ENCODE measurements at places on chromosomes 4 and X. TPM values are rescaled to one million over a fixed set of nuclear protein-coding genes. Genes with fewer than 3 reads are reported as not detected.

Gene FAM184B
- 0.11 TPM for total RNA-seq

Gene CDX4
- total RNA-seq = not detected

DNA sequence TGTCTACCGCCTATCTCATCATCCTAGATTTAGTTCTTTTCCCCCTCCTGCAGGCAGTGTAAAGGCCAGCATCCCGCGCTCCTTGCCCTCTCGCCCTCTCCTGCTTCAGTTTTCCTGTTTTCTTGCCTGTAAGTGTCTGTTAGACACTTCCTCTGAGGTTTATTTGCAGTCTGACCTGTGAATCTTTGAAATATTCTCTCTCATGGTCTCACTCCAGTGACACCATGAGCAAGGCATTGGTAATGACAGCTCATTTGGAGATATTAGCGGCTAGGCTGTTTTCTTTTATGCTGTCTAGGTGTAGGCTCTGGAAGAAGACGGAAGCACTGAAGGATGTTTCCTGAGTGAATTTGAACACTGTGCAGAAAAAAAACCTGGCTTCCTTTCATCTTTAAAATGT, 179.6 kb downstream of the KDR start:
- DNase-seq = no peak

GRCh38 chrX:117835034-117835433, 281.6 kb downstream of the KLHL13 start:
- no peak for DNase-seq

DNA sequence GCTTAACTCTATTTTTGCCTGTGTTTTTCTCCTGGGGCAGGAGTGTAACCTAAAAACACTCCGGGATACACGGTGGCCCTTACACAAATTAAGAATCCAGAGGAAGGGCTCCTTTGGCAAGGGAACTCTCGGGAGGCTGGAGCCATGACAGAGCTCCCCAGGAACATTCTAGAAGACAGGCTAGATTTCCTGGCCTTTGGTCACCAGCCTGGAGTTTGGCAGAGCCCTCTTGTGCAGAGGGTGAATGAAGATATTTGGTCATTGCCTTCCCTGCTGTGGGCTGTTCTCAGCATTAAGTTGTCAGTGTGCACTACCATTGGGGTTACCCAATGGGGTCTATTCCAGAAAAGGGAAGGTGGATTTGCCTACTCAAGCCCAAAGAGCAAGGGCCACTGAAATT, 53.8 kb upstream of the LNX1 start:
- DNase-seq = no peak

DNA sequence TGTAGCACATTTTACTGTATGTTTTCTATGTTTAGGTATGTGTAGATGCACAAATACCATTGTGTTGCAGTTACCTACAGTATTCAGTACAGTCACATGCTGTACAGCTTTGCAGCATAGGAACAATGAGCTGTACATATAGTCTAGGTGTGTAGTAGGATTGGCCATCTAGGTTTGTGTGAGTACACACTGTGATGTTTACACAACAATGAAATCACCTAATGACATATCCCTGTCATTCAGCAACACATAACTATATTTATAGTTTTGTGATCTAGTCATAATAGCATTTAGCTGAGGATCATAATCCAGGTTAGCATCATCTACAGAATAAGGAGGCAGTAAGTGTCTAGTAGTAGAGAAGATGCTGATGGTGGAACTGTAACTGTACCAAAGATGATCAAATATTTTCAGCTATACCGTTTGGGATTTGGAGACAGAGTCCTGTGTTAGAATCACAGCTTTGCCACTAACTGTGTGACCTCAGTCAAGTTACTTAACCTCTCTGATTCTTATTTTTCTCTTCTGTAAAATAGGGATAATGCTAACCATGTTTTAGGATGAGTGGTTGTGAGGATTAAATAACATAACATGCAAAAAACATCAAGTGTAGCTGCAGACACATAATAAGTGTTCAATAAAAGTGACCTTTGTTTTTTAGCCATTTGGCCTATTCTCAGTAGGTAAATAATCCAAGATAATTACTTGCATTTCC, 73.3 kb downstream of the LIMCH1 start:
- no peak for DNase-seq

DNA sequence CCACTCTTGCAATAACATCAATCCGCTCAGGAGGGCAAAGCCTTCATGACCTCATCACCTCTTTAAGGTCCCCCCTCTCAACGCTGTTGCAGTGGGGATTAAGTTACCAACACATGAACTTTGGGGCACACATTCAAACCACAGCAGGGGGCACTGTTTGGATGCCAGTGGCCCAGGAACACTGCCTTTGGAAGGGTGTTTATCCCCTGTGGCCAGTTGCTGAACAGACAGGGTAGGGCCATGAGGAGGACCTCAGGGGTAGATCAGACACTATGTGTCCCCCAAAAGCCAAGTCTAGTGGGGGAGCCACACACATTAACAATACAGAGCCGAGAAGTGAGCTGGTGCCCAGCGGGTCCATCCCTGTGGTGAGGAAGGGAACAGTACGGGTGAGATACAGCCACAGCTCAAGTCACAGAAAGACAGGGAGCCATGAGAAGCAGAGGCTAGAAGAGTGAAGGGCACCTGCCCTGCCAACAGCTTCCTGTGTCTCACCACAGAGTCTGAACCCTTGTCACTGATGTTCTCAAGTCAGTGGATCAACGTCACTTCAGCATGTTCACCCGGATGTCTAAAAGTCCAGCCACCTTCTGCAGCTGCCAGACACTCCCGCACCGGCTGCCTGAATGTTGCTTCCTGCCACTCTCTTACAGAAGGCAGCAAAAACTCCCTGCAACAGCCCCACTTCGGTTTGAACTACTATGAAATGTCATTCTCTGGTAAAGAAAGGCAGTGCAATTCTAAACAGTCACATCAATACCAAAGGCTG, 19.9 kb upstream of the MXD4 start:
- DNase-seq = no peak
